ENCODE measurements at places on chromosomes 6 and 20.
A peak's percentile ranks its signal among the peaks of the same experiment; 100 is the strongest.

DNA sequence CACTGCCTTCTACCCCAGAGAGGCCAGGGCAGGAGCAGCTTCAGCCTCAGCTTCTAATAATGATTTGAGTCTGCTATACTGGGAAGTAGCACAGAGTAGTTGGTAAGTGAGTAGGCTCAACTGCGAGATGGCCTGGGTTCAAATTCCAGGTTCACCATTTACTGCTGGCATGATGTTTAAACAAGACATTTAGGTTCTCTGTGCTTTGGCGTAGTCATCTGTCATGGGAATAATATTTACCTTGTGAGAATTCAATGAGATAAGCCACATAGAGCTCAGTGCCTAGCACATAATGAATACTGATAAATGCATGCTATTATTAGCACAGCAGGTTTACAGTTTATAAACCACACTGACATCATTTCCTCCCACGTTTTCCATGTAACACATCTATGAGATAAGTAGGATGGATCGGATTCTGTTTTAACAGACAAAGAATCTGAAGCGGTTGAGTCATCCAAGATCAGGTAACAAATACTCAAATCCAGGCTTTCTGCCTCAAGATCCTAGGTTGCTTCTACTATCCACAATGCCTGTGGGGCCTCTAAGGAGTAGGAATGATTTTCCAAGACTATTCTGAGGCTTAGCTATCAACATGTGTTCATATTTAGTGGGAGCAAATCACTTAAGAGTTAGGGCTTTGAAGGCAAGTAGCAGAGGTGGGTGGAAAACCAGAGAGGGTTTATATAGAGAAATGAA lies 72.9 kb upstream of the DTNBP1 start:
- DNase-seq: no peak

DNA sequence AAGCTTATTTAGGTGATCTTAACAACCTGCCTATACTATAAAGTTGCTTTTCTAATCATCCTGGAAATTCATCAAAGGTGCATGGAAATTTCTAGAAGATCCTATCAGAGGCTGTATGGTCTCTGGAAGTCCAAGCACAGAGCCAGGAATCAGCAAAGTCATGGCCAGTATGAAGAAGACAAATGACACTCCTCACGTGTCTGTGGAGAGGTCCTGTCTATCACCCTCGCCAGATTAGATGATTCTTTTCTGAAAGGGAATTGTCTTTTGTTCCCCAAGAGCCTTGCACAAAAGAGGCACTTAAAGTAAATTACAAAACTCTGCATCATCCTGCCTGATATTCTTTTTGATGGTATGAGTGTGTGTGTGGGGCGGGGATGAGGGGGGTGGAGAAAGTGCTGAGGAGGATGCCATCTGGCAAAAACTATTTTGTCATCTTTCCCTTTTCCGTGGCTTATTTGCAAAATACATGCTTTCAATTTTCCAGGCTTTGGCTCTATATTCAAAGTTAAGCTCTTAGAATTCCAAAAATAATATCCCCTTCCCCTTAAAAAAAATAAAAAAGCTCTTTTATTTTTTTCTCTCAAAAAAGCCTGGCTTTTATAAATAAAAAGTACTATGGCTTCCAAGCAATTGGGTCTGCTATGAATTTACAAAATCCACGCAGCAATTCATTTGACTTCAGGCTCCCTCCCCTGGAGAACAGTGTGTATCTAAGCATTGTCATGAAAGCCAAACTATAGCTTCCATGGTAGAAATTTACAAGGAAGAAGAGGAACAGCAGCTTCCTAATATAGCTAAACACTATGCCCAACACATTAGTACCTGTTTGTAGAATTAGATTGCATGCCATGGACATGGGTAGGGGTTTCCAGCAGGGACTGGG lies 185.2 kb upstream of the ARG1 start:
- peak; percentile 50 for DNase-seq

DNA sequence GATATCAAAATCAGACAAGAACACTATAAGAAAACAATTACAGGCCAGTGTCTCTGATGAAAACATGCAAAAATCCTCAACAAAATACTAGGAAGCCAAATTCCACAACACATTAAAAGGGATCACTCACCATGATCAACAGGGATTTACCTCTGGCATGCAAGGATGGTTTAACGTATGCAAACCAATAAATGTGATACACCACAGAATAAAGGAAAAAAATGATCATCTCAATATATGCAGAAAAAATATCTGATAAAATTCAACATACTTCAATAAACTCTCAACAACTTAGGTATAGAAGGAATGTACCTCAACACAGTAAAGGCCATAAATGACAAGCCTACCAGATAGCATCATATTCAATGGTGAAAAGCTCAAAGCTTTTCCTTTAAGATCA lies 66.6 kb downstream of the SHPRH start:
- no peak for DNase-seq

GRCh38 chr20:58251979-58252591 lies 23.6 kb upstream of the ANKRD60 start:
- peak; percentile 85 for DNase-seq
